NCI-H1105 (cell line): ENCODE measurements at places on chromosomes 13 and 19.

- DNase-seq: no peak
Observed at GRCh38 chr13:26236296-26236695, 14.2 kb upstream of the RNF6 start.

DNA sequence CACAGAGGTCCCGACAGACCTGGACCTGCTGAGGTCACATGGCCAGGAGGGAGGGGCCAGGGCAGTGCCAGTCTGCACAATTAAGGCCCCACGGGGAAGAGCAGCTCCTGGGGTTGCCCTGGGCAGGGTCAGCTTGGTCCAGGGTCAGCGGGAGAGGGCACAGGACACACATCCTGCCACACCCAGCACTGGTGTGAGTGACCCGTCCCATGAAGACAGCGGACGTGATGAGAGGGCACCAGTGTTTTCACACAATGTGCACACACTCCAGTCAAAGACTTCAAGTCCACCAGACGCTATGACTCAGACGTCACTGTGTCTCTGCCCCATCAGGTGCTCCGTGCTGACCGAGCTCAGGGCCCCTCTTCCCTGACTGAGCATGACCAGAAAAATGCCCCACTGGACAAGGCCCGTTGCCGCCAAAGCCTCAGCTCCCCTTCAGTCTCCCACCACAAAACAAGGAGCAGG is 4.2 kb downstream of the TMEM259 start:
- DNase-seq: no peak

DNA sequence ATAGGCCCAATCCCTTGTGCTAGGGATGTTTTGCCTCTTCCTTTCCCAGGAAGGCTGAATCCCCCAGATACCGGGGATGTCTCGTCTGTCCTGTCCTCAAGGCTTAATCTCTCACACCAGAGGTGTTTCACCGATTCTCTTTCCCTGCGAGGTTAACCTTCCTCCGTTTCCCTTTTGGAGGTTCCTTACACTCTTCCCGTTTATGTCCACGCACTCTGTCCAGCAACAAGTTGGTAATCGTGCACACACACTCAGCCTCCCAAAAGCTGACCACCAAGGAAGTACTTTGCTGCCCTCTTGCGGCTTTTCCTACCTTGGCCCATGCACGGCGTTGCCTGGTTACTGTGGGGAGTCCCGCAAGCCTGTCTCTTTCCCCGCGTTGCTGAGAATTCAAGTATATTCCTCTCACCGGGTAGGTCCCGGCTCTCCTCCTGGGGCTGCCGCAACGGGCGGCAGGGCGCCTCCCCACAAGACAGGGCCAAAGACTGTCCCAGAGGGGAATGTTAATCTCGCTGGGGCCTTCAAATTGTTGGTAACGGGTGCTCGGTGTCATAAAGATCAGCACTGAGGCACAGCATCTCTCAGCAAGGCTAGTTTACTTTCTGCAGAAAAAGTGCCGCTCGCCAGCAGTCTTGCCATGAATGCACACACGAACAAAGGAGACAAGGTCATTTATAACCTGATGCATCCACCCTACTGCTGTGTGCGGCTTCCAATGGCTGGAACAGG is 36.7 kb upstream of the CD177 start:
- no peak for DNase-seq

GRCh38 chr19:1294688-1295087 is 9.0 kb downstream of the EFNA2 start:
- no peak for DNase-seq

DNA sequence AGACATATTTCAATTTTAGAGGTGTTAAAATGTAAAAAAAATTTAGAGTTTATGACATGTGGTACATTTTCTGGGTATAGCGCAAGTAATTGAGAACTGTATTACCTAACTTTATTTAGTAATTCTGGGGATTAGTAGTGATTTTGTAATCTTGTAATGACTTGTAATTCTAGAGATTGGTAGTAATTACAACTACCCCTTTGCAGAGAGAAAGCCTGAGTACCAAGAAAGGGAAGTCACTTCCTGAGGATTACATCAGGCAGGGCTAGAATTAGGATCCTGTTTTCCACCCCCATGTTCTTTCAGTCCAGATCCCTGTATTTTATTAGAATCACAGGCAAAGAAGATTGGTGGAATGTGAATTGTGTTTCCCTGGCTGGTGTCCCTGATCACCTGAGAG is 274.9 kb downstream of the KCNRG start:
- no peak for DNase-seq

GRCh38 chr19:30895946-30896345 is 453.3 kb downstream of the TSHZ3 start:
- no peak for DNase-seq

DNA sequence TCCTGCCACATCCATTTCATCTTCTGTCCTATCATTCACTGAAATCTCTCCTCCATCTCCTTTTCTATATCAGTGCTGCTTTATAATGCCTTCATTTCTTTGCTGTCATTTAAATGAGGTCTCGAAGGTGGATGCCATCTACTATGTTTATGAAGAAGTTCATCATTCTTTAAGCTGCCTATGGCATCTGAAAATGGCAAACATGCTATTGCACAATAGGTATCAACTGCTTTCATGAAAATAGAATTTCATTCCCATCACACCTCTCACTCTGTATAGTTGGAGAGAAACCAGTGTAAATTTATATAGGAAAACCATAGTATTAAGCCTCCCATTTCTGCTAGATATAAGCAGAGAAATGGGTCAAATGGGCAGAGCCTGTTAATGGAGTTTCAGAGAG is 100.2 kb downstream of the FGF9 start:
- no peak for DNase-seq

DNA sequence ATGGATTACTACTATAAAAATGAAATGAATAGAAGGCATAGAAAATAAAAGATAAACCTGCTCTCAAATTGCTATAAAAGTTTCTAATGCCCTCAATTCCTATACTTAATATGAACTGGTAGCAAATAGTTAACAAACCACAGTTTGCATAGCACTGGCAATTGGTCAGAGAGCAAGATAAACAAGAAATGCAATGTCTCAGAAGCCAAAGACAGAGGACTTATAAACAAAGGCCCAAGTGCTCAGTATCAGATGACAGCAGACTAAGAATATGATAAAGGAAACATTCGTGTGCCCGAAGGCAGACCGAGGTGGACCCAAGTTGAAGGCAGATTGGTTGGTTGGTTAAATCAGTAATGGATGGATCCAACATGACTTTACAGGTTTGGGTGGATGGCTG is 50.6 kb downstream of the IPO5 start:
- no peak for DNase-seq

GRCh38 chr13:106700439-106700838 is 132.5 kb upstream of the ARGLU1 start:
- DNase-seq: no peak

- no peak for DNase-seq
Observed at GRCh38 chr13:23472189-23472588, 38.7 kb upstream of the SACS start.

DNA sequence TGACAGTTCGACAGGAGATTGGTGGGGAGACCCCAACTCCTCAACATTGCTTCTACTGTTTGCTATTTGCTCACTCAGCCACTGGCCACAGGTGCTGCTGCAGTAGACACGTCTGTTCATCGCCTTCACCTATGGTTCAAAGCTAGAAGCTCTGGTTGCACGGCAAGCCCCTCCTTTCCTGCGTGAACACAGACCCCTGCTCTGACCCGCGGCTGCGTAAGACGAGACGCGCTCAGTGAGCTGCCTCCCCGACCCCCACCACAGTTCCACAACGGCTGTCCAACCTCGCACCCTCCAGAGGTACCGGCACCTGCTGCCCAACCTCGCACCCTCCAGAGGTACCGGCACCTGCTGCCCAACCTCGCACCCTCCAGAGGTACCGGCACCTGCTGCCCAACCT is 6.8 kb downstream of the RASA3 start:
- DNase-seq: no peak

DNA sequence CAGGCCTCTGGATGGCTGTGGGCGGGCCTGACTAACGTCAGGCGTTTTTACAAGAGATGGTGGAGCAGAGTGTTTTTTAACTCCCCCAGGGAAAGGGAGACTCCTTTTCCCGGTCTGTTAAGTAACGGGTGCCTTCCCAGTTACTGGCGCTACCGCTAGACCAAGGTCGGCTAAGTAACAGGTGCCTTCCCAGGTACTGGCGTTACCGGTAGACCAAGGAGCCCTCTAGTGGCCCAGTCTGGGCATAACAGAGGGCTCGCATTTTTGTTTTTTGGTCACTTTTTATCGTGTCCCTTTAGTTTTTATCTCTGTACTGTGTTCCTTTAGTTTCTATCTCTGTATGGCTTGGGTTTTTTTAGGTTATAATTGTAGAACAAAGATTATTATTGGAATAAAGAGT is 10.0 kb downstream of the ZNF383 start:
- DNase-seq: peak; percentile 10

DNA sequence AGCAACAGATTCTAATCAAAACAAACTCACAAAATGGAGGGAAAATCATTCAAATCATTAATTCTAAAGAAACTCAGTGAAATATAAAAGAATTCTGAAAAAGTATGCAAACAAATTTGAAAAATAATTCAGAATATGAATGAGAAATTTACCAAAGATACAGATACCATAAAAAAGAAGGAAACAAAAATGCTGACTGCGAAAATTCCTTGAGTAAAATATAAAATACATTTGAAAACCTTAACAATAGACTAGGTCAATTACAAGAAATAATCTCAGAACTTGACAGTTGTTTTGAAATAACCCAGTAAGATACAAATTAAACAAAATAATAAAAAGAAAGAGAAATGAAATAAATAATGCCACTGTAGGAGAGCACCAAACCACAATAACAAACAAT is 1289.0 kb downstream of the SLITRK1 start:
- DNase-seq: no peak

- DNase-seq: no peak
Observed at GRCh38 chr19:2034729-2035589, 16.1 kb downstream of the MKNK2 start.

GRCh38 chr13:80444240-80445015 is 103.5 kb upstream of the SPRY2 start:
- DNase-seq: no peak

GRCh38 chr13:23848019-23848418 is 41.2 kb downstream of the MIPEP start:
- no peak for DNase-seq

DNA sequence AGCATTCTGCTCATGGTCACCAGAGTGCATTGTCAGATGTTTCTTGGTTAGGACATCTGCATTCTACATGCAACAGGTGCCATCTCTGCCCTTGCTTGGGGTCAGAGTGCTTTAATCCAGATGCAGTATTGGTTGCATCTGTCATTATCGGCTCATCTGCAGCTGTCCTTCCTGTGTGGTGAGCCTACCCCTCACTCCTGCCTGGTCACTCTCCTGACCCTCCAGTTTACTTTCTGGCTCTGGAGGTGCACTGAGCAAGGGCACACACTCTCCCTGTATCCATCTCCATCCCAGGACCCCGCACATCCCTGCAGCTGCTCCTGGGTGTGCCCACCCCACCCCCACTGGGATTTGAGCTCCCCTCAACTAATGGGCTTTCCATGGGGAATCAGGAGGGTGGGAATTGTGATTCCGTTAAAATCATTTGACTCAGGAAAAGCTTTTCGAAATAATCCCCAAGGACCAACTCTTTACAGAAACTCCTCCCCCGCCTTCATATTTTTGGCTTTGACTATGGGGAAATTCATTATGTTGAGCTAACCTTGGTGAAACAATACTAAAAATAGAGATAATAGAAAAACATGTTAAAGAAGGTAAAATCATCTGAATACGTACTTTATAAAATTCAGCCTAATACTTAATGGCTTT is 70.2 kb downstream of the COL4A2 start:
- no peak for DNase-seq

GRCh38 chr13:33109801-33110200 is 93.6 kb downstream of the KL start:
- no peak for DNase-seq

DNA sequence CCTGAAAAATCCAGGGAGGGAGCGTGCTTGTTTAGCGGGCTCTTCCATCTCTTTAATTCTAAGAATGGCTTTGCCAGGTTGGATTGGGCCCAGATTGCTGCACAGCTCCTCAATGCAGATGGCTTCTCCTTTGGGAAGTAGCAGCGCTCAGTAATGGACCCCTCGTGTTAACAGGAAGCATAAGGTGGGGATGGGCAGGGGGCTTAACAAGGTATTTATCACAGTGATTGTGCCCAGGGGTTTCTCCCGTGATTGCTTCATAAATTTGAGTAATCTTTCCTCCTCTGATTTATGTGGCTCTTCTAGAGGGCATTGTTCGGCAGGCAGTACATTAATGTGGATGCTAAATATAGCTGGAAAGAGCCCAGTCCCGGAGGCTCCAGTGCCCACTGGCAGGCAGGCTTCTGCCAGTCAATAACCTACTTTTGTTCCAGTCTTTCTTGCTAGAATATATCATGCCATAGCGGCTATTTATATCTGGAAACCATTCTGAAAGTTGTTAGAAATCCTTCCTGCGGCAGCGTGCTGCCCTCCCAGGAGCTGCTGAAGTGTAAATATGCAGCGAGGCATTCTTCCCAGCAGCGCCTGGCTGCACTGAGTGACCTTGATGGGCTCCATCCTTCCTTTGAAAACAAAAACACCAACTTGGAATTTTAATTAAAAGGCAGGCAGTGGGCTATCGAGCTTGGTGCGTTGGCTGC is 65.0 kb downstream of the FGF9 start:
- DNase-seq: no peak

- DNase-seq: no peak
Observed at GRCh38 chr13:28356561-28357021, 138.3 kb downstream of the FLT1 start.

- DNase-seq: no peak
Observed at GRCh38 chr19:34179066-34179465, 6.8 kb downstream of the LSM14A start.

- DNase-seq: no peak
Observed at GRCh38 chr13:63011996-63012395, 1596.3 kb upstream of the PCDH20 start.

GRCh38 chr19:40208602-40209001 is 9.6 kb downstream of the TTC9B start:
- no peak for DNase-seq

- DNase-seq: peak; percentile 75
Observed at GRCh38 chr13:108214441-108215271, 680 bp downstream of the LIG4 start.

GRCh38 chr13:91468301-91468700 is 69.9 kb downstream of the GPC5 start:
- no peak for DNase-seq

- DNase-seq: peak; percentile 2
Observed at GRCh38 chr13:90968166-90968904, 379.2 kb upstream of the MIR17HG start.

- DNase-seq: no peak
Observed at GRCh38 chr19:7297742-7298141, 3.5 kb upstream of the INSR start.
